ENCODE measurements at places on chromosomes 7 and 10.

DNA sequence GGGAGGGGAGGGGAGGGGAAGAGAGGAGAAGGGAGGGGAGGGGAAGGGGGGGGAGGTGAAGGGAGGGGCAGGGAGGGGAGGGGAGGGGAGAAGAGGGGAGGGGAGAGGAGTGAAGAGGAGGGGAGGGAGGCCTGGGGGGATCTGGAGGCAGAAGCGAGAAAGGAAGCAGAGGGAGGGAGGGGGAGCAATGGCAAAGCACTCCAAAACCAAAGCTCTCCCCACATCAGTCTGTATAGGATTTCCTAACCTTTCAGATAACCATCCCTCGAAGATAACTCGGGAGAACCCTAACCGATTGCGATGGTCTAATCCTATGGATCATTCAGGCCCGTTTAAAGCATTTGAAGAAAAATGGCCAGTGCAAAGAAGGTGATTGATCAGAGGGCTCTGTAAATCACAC, 19.0 kb downstream of the EBF3 start:
- no peak for DNase-seq

DNA sequence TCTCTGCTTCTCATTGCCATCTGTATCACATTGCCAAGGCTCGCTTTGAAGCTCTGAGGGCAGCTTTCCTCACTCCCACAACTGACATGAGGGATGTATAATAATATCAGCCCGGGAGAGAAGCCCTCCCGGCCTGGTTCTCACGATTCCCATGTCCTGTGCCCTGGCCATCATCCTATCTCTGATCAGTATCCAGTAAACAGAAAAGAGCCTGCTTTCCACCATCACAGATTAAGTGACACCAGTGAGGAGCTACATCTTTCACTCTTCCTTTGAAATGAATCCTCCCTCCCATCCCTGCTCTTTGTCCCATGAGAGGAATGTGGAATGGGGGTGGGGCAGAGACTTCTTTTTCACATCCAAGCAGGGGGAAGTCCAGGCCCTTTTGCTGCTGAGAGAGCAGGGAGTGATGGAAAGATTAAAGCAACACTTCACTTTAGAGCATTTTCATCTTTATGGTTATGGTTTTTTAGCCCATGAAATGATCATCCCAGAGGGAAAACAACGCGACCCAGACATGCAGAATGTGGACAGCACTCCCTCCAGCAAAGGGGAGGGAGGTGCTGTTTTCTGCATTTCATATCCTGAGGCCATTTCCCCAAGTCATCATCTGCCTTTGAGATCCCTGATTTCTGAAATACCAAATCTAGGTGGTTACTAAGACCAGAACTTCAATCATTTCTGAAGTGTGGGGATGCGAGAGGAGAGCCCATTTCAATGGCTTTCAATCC, 84.6 kb upstream of the LYZL1 start:
- DNase-seq: no peak

DNA sequence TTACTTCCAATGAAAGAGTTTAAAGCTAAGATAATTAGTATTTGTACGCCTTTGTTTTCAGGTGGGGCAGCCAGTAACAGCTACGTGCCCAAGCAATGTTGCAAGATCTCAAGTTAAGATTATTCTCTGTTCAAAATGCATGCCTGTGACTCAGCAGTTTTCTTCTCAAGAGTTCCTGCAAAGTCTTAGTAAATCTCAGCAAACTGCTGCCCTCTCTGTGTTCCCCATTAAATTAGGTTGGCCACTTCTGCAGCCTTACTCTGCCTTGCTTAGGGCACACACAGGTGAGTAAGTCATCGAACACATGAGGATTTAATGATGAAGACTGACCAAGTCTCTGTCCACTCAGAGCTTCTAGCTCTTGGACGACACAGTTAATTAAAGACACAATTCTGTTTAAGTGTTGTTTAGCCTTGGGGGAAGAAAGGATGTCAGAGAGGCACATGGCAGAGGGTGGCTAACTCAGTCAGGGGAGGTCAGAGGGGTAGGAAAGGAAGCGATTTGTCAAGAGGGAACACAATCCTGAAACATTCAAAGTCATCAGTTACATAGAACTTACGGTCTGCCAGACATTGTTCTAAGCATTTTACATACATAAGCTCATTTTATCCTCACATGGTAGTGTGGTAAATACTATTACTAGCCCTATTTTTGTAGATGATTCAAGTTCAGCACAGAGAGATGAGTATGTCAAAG, 20.2 kb upstream of the SLC35G1 start:
- DNase-seq: no peak

DNA sequence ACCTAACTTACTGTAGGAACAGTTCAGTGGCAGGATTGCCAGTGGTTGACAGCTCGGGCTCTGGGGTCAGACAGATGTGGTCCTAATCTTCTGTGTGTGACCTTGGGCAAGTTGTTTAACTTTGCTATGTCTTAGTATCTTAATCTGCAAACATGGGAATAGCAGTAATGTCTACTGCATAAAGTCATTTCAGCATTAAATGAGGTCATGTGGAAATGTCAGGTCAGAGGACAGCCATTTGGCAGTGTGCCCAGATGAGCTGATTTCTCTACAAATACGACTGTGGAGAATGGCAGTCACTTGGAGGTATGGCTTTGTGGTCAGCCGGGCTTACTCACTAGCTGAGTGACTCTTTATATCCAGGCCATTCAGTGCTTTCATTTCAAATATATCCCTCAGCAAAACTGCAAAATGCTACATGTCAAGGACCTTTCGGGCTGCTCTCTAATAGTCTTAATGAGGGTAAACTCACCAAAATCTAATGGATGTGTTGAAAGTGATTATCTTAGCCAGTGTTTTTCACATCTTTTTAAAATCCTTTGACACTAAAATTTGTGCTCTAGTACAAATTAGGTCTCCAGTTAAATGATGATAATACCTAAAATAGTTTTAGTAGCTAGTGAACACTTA, 171.4 kb downstream of the ST7 start:
- peak; percentile 8 for DNase-seq

DNA sequence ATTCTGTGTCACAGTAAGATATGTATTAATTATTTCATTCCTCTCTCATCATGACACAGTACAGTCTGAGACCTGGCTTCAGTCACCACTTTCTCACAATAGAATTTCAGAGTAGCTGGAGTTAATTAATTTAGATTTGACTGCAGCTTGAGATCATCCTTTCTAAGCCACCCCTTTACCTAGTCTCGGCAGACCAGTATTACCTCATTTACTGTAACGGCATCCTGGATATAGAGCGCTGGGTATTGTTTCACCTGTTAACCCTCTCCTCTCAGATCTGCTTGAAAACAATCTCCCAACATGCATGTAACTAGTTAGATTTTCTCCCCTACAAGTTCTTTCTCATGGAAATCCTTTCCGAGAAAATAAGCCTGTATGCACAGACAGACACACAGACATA, 1057.5 kb downstream of the GATA3 start:
- no peak for DNase-seq

GRCh38 chr7:155002411-155003091, 373 bp downstream of the PAXIP1 start:
- no peak for DNase-seq

DNA sequence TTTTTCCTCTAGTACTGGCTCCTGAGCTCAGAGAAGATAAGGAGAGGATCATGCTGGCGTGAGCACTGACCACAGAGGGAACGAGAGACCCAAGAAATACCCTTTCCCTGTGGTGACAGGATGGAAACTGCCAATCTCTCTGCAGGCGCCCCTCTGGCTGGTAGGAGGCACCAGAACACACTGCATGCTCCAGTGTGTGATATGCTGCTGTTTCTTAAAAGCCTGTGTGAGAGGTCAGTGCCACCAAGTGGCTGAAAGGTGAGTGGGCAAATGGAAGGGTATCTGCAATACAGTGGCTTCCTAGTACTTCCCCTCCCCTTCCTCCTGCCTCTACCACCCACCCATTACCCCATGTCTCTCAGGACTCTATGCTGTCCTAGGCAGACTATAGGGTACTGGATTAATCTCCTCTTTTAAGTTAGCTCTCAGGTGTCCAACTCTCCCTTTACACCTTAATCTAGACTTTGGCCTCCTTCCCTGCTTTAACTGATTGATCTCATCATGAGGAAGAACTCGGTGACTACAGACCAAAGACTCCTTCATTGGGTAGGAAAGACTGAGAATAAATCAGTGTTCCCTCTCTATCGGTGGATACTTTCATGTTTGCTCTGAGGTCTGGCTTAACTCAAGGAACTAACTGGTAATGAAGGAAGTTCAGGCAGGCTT, 283.6 kb downstream of the ADRA2A start:
- DNase-seq: no peak

DNA sequence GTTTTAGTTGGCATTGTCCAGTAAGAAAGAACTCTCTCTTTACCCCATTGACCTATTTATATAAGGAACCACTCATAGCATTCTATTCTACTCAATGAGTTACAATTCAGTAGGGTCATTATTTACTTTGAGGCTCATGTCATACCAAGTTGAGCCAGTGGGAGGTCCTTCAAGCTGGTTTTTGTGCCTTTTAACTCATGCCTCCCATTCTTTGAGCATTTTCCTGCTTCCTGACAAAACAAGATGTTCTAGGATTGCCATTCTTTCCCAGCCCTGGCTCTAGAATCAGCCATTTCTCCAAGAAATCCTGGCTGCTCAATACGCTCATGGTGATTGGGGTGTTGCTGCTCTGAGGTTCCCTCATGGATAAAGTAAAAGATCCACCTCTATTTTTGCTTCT, 250.1 kb downstream of the ABCA13 start:
- no peak for DNase-seq

- no peak for DNase-seq
Measured at GRCh38 chr7:44665531-44666213, 59.2 kb downstream of the OGDH start.
